H4 (cell line): ENCODE measurements at places on chromosomes 16 and 17.

- DNase-seq: no peak
Measured at GRCh38 chr17:73934696-73935095, 268.8 kb upstream of the RPL38 start.

GRCh38 chr16:52874042-52874441 is 178.7 kb downstream of the CHD9NB start:
- DNase-seq: no peak

DNA sequence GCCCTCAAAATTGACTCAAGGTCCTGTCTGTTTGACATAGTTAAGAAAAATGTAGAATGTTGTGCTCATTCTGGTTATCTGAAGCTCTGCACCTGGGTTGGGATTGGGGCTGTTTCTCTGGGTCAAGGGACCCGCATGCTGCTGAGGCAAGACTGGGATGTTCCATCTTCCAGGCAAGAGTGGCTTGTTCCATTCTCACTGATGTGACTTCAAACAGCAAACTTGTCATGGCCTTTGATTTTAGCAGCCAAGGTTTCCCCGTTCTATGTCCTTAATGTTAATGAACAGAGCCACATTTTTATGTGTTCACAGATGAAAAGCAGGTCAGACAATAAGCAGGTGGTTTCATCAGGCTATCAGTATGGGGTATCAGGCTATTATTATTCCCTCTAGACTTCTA is 25.7 kb downstream of the ST6GALNAC1 start:
- no peak for DNase-seq

GRCh38 chr16:81581107-81581506 is 136.5 kb downstream of the CMIP start:
- DNase-seq: no peak

GRCh38 chr16:88854306-88855111 is 2.2 kb downstream of the GALNS start:
- no peak for DNase-seq

DNA sequence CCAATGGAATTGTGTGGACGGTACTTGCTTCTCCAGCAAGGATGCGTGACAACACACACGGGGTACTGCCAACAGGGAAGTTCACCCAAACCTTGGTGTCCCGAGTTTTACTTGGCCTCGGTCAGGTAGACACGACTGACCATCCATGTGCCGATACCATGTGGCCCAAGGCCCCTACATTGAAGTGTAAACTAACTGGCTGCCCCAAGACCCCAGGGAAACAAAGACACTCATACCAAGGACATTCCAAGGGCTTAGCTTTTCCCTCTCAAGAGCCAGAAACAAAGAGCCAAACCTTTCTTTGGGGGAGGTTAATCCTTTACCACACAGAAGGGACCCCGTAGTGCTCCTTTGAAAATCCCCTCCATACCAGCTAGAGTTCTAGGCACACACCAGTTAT is 215.9 kb upstream of the TNRC6C start:
- DNase-seq: no peak

GRCh38 chr16:50248845-50249244 is 17.5 kb upstream of the ADCY7 start:
- DNase-seq: no peak

DNA sequence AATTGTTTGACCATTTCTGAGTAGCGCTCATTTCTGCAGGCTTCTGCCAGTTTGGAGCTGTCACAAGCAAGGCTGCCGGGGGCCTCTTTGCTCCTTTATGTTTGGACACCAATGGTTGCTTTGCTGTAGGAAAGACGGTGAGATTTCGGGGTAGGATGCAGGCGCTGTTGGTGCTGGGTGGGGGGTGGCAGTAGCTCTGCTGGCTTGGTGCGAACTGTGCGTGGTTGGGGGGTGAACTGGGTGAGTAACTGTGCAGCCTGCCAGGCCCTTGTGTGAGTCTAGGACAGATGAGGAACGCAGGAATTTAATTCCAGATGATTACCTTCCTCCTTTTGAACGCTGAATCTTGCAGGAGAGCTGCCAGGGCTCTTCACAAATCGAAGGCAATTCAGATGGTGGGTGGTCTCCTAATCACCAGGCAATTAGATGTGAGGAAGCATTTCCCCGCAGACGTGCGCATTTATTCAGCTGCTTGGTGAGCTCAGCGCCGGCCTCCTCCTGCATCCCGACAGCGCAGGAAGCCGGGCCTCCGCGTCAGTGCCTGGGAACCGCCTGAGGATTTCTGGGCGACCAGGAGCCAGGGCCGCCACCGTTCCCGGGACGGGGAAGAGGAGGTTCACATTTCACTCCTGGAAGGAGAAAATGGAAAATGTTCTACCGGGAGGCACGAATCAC is 154.4 kb downstream of the FOXL1 start:
- no peak for DNase-seq

DNA sequence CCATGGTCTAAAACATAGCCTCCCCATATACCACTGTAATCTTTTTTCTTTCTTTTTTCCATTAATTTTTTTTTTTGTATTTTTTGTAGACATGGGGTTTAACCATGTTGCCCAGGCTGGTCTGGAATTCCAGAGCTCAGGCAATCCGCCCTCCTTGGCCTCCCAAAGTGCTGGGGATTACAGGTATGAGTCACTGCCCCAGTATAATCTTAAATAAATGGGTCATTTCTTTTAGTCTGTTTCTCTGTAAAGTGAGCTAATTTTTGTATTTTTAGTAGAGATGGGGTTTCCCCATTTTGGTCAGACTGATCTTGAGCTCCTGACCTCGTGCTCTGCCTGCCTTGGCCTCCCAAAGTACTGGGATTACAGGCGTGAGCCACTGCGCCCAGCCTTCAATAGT is 5.7 kb upstream of the NME1 start:
- DNase-seq: no peak

- no peak for DNase-seq
Measured at GRCh38 chr16:5790512-5790911, 692.9 kb upstream of the EEF2KMT start.

DNA sequence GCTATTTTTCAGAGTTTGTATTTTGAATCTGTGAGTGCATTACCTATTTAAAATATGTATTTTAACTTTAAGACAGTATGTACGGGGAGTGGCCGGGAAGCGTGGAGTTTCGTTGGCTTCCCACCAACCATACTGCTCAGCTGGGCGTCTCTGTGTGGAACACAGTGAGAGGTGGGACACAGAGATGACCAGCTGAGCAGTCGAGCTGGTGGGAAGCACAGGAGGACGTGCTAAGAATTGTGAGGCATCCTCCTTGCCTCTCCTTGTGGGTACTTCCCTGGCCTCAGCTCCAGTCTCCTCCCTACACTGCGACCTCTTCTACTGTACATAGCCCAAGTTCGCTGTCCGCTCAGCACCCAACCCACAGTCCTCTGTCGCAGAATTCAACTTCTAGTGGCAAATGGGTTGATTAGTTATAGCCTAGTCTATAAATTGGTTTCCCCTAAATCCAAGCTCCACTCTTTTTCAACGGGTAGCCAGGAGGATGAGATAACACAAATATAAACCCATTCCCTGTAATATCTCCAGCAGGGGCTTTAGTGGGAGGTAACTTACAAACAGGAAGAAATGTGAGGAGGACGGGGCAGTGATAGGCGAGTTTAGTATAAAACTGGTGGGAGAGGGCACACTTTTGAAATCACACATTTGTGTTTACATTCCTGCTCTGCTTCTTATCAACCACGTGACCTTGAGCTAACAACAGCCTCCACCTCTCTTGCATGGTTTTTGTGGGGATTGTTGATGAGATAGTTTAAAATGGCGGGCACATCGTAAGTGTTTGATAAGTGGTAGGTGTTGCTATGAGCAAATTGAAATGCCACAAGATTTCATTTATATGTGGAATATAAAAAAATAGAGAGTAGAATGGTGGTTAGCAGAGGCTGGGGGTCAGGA is 211.9 kb upstream of the HS3ST3A1 start:
- DNase-seq: no peak

DNA sequence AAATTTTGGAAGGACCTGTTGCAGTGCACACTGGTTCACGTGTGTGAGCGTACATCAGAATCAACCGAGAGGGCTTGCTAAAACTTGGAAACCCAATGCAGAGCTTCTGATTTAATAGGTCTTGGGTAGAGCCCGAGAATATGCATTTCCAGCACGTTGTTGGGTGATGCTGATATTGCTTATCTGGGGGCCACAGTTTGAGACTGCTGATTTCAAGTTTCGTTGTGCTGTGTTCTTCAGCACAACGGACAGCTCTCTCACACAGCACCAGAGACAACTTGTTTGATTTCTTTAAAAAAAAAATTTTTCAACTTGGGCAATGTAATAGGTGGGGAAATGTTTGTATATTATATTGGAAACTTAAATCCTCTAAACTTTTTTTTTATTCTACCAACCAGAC is 9.4 kb downstream of the OR4D2 start:
- DNase-seq: no peak

GRCh38 chr16:64440421-64440831 is 681.4 kb downstream of the CDH11 start:
- peak; percentile 90 for DNase-seq

GRCh38 chr17:70202840-70203239 is 33.5 kb downstream of the KCNJ2 start:
- no peak for DNase-seq

DNA sequence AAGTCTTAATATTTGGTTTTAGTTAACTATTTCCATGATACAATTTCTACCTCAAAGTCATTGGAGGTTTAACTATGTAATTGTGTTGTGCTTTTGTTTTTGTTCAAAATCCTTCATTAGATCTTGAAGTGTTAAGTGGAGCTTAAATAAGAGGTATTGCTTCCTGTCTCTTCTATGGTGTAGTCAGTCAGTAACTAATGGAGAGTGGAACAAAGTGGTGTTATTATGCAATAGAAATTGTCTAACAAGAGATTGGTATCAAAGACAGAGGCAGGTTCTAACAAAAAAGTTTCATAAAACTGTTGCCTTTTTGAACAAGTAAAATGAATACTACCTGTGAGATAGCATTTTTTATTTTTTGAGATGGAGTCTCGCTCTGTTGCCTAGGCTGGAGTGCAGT is 45.2 kb downstream of the GRB7 start:
- DNase-seq: no peak

- DNase-seq: peak; percentile 91
Measured at GRCh38 chr16:71360378-71360777, 1.9 kb downstream of the CALB2 start.

GRCh38 chr17:64718058-64718457 is 56.0 kb upstream of the SMURF2 start:
- no peak for DNase-seq

DNA sequence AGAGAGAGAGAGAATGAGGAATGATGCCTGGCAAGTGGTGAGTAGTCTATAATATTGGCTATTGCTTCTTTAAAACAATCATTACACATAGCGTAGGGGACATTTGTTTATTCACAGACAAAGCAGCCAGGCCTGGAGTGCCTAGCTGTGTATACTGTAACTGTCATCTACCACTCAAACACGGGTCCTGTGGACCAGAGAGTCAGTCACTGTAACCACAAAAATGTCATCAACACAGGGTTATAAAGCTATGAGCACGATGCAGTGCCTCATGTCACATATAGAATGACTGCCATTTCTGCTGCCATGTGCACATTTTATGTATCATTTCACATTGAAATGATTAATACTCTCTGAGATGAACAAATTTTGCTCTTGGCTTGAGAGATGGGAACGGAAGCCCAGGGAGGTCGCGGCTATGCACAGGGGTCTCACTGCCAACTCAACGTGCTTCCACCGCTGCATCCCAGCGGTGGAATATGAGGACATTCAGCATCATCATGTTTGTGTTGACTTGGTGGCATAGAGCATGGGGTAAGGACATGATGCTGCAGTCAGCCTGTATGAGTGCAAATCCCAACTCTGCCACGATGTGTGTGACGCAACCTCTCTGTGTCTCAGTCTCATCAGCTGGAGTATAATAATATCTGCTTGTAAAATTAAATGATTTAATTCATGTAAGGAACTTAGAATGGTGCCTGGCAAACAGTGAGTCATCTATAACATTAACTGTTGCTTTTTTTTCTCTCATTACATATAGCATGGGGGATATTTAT is 3.3 kb downstream of the MT1H start:
- DNase-seq: no peak

GRCh38 chr16:78659216-78659615 is 559.8 kb downstream of the WWOX start:
- no peak for DNase-seq

DNA sequence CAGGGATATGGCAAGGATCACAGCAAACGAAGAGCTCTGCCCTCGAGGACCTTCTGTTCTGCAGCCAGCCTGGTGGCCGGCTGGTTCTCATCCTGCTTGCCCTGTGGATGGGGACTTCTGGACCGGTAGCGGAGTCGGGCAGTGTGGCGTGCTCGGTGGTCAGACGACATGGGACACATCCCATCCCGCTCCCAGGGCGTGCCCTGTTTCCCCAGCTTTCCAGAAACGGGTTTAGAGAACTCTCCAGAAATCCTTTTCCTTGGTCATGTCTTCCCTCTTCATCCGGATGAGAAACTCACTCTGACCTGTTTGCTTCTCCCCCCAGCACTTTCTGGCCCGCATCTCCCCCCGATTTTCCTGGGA is 115.8 kb downstream of the OR1D5 start:
- no peak for DNase-seq

DNA sequence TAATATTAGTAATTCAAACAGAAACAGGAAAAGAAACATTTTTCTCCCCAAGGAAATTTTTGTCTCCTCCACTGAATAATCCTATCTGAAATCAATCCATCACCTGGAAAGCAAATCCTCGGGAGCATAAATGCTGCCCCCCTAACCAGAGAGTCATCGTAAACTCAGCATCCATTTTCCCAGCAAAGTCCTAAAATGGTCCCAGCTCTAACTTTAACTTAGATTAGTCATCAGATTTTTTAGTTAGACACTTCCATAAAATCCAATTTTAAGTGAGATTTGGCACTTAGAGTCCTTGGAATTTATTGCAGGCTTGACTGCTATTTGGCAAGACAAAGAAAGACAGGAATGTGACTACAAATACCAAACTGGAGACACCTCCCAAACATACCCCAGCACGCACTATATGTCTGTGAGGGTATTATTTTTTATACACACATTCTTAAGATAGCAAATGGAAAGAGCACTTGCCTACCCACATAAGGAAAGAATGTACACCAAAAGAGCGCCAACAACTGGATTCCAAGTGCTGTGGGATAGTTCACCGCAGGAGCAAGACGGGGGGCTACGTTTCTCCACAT is 15.4 kb downstream of the SCO1 start:
- no peak for DNase-seq

GRCh38 chr17:66255527-66255971 is 26.3 kb upstream of the APOH start:
- DNase-seq: no peak
